ENCODE measurements at places on chromosomes 6 and 20.

DNA sequence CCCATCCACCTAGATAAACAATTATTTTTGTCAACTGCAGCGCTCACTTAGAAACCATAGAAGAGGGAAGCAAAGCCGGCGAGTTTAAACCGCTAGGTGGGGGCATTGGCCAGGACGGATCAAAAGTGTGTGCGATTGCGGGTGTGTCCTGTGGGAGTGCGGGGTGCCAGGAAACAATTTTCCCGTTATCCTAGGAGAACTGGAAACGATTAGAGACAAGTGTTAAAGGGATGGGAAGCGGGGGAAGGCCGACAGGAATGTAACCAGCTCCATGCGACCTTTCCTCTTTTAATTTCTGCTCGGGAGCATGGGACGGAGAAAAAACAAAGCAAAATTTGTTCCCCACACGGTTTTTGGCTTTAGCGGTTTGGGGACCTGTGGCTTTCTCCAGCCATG, 2.8 kb upstream of the HTR1B start:
- DNase-seq = no peak

- no peak for DNase-seq
Measured at GRCh38 chr6:110646951-110647910, 168.0 kb downstream of the CDK19 start.

GRCh38 chr20:63404129-63405085, 43.3 kb upstream of the CHRNA4 start:
- DNase-seq = no peak

- no peak for DNase-seq
Measured at GRCh38 chr20:40525351-40525750, 163.7 kb downstream of the MAFB start.

DNA sequence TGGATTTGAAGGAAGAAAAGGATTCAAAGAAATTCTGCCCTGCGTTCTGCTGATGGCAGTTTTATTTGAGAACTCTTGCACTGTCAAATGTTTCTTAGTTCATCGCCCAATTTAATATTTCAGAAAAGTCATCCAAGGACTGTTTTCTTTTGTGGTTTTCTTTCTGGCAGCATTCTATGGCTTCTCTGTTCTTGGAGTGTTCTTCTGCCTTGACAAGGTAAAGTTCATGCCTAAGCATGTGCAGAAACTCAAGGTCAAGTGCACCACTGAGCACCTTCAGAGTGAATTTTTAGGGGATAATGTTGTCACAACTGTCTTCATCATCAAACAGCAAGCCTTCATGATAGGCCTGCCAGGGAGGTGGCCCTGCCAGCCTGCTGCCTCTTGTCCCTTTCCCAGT, 225.6 kb downstream of the PLCB1 start:
- no peak for DNase-seq

DNA sequence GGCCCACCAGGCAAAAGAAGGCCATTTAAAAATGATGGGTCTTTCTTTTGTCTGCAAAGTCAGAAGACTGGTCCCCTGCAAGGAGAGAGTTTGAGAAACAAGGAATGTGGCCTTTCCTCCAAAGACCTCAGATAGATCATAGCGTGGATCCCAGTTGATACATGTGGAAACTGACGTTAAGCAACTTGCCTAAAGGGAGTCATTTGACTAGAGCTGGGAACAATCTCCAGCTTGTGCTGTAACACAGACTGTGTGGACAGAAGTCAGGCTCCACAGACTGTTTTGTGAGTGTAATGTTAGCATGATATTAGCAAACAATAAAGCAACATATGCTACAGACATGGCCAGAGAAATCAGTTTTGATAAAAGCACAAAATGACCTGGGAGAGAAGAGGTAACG, 140.4 kb upstream of the CITED2 start:
- no peak for DNase-seq

DNA sequence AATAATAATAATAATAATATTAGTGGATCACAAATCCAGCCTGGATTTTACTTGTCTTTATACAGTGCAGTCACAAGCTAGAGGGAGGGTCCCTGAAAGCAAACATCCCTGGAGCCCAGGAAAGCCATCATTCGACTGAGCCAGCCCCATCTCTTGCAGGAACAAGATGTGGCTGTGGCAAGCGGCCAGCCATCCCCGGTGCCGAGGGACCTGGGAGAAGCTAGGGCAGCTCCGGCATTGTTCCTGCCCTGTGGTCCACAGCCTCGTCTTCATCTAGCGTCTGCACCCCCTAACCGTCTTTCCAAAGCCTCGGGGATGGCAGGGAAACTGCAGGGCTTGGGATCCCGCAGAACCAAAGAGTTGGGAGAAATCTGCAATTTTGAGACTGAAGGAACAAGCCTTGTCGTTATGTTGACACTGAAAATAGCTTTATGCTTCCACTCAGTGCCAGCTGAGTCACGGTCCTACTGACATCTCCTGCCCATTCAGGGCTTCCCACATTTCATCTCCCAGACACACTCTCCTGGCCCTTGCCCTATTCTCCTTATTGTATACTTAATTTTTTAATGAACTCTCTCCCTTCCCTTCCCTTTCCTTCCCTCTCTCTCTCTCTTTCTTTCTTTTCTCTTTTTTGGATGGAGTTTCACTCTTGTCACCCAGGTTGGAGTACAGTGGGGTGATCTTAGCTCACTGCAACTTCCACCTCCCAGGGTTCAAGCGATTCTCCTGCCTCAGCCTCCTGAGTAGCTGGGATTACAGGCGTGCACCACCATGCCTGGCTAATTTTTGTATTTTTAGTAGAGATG, 62.5 kb upstream of the ZNFX1 start:
- no peak for DNase-seq

DNA sequence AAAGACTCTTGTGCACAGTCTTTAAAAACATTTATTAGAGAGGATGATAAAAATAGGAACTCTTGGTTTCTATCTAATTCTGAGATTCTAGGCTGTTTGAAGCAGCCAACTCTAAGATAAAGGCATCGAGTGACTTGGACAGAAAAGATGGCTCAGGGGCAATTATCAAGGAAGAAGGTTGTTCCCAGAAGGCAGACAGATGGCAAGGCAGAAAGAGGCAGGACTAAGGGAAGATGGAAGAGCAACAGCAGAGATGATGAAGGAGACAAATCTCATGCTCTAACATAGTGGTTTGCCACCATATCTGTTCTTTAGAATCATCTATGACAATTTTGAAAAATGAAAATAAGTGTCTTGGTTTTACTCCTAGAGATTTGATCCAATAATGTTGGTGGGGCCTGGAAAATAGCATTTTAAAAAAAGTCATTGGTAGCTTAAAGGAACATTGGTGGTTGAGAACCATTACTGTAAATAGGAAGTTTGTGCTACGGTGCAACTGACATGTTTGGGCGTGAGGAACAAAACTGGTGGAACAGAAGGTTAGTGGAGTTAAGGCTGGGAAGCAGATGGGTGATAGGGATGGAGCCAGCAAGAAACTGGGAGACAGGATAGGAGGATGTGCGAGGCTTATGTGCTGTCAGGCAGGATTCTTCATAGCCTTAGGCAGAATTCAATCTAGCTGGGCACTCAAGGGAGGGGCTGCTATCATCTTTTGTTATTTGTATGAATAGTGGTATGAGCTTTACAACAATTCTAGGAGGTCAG, 751.1 kb downstream of the DHX35 start:
- no peak for DNase-seq

DNA sequence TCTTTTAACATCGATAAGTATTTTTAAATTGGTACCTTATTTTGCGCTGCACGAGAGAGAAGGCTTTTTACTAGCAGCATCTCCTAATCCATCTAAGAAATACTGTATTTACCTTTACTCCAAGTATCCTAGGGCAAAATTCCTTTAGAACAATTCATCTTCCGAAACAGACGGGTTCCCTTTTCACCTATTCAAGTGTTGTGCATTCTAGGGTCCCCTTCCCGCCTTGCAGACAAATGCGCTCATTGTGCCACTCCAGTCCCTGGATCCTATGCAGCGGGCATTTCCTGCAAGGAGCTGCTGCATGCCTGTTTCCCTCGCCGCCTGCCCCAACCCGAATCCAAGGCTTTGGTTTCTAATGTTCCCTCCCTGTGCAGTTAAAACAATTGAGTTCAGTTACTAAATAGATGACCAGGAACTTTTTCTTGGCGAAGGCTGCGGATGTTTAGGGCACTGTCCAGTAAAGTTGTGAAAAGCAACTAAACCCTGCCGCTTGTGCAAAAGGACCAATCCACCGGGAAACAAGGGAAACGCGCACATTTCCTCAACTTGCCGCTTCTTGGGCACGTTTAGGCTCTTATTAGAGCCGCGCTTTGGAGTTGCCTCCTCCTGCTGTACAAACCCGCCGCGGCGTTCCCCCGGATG, 556 bp upstream of the SCAF8 start:
- DNase-seq = no peak

DNA sequence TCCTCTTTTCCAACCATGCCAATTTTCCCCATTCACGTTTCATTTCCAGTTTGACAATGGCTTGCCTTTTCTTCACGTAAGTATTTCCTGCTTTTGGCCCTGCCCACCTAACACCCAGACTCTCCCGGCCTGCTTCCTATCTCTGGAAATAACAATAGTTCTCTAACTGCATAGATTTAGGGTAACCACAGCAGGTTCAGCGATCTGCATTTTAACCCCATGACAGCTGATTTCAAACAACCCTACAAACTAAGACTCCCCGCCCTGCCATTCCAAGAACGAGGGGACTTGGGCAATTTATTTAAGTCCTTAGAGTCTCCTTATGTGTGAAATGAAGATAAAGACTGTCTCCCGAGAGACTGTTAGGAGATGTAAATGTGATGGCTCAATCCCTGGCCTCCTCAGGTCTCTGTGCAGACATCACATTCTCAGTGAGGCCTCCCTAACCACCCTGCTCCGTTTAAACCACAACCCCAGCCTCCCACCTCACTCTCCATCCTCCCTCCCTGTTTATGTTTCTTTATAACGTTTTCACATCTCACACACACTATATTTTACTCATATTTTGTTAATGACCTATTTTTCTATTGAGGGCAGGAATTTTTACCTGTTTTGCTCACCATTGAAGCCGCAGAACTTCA, 134.8 kb downstream of the GJA10 start:
- no peak for DNase-seq

DNA sequence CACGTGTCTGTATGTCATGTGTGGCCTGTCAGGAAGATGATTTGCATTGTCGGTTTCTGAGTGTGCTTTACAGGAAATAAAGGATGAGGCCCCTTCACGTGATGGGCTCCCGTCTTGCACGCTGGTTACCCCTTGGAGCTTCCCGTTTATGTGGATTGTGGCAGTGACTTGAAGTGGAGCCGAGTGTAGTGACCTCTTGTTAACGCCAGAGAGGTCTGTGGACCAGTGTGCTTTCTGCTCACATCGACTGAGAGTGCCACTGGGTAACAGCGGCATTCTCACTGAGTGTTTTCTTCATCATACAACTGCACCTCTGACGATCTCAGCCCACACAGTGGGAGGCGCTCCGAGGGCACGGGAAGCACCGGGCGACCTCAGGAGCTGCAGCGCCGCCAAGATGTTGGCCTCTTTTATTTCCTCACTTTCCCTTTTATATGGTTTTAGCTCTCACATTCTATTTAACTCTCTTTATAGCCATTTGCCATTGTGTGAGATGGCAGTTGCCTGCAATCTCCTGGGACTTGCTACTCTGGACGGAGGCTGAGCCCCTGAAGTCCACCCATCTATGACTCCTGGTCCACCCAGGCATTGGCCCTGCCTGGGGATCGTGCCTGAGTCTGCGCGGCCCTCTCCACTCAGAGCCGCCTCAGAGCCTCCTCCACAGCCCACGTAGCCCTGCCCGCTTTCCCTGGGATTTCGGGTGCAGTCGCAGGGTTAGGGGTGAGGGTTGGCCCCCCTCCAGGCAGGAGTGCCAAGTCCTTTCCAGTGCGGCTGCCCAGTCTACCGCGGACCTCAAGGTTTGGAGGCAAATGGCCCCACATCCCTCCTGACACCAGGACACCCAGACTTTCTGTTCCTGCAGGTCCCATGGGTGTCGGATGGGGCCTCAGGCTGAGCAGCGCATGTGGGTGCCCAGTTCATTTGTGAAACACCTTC, 238.9 kb downstream of the ERMARD start:
- no peak for DNase-seq

DNA sequence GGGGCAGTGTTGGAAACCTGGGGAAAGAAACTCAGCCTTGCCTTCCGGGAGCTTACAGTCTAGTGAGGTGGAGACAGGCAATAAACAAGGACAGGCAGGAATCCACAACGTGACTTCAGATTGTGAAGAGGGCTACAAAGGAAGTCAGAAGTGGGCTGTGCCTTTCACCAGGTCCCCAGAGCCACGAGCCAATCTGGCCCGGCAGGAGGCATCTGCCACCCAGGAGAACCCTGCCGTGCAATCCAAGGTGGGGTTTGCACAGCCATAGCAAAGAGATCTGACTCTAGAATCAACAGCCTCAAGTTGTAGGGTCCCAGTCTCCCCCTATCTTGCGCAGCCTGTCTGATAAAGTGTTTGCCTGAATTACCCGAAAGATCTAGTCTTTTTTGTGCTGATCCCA, 5.5 kb downstream of the SLC32A1 start:
- DNase-seq = no peak

- DNase-seq = no peak
Measured at GRCh38 chr6:146183831-146184230, 155.0 kb downstream of the GRM1 start.

- DNase-seq = no peak
Measured at GRCh38 chr6:90984066-90984465, 397.2 kb upstream of the MAP3K7 start.

DNA sequence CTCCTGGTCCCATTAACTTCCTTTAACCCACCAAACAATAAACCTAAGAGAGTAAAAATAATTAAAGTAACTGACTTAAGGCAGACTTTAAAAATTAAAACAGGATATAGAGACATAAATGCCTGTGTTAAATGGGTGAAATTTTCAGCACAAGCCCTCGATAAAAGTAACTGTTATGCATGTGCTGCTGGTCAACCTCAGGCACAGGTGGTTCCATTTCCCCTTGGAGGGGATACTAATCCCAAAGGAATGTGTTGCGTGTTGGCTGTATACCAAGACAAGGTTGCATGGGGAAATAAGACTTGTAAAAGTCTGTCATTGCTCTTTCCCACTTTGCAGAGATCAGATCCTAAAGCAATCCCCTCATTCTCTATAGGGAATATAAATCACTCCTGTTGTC, 25.8 kb downstream of the HLA-A start:
- no peak for DNase-seq

GRCh38 chr6:153162646-153163045, 31.6 kb upstream of the RGS17 start:
- no peak for DNase-seq

DNA sequence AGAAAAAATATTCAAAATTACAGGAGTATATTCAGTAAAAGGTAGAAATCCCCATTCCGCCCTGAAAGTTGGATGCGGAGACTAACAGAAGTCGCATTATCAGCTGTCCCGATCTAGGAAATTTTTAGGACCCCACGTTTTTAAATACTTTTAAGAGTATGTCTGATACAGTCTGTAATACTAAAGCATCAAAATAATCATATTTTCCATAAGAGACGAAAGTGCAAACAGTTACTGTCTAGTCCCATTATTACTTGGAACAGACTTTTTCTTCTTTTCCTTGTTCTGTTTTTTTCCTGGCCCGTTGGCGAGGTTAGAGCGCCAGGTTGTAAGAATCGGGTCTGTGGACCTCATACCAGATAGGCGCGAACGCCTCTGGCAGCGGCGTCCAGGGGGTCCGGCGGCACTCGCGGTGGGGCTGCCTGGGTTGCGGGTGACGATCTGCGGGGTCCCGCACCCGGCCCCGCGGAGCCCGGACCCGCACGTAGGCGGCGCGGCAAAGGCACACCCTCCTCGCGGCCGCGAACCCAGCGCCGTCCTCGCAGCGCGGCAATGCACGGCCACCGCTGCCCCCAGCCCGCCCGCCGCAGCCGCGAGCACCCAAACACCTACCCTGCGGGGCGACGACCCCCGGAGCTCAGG, 460 bp downstream of the PLAGL1 start:
- no peak for DNase-seq

- DNase-seq = no peak
Measured at GRCh38 chr6:162385980-162386379, 341.6 kb downstream of the PRKN start.

Data from D721Med (cell line).